RWPE1 (cell line): ENCODE measurements at places on chromosomes 13 and 19.

- DNase-seq, result no peak
Measured at GRCh38 chr19:827710-828321, at the start of gene AZU1. AZU1 (plus strand) TSS chr19:827837; CDS start chr19:827847, 10 bp downstream.

GRCh38 chr13:38577048-38577447 lies 109.8 kb upstream of the FREM2 start:
- no peak for DNase-seq

- DNase-seq, result no peak
Measured at GRCh38 chr19:41533671-41534215, 42.2 kb upstream of the CEACAM21 start.

- DNase-seq, result no peak
Measured at GRCh38 chr19:15843203-15843893, 27.9 kb upstream of the OR10H1 start.

GRCh38 chr19:17553256-17553655 lies 2.2 kb upstream of the COLGALT1 start:
- peak; percentile 41 for DNase-seq

GRCh38 chr13:30334663-30335386 lies 27.5 kb upstream of the KATNAL1 start:
- no peak for DNase-seq

- DNase-seq, result no peak
Measured at GRCh38 chr13:47672245-47673008, 328.6 kb downstream of the SUCLA2 start.

DNA sequence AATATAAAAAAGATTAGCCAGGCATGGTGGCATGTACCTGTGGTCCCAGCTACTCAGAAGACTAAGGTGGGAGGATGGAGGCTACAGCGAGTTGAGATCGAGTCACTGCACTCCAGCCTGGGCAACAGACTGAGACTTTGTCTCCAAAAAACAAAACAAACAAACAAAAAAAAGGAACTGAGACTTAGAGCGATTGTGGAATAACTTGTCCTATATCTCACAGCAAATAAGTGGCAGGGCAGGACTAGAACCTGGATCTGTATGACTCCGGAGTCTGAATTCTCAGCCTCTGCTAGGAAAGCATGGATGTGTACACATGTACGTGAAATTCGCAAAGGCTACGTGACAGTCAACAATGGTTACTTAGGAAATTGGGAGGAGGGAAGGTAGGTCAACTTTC lies 20.1 kb downstream of the KRTDAP start:
- DNase-seq, result no peak

DNA sequence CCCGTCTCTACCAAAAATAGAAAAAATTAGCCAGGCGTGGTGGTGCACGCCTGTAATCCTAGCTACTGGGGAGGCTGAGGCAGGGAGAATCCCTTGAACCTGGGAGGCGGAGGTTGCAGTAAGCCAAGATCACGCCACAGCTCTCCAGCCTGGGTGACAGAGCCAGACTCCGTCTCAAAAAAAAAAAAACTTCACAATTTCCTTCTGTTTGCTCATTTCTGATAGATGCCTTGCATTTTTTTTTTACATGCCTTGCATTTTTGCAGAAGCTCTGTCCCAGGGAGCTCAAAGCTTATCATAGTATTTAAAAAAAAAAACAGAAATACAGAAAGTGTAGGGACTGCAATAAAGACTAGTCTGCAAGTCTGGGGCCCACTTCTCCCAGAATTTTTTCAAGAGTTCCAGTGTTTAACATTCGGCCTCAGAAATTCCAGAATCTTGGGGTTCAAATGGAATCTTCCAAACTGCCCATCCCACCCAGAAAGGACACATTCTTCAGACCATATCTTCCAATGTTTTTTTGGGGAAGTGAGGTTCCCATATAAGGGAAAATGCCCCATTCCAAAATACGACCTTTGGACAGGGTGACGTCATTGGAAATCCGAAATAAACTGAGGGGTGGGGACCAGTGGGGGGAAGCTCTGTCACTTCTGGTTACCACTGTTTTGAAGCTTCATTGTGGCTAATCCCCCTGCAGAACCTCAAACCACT lies 17.2 kb upstream of the RAB8A start:
- DNase-seq, result no peak

DNA sequence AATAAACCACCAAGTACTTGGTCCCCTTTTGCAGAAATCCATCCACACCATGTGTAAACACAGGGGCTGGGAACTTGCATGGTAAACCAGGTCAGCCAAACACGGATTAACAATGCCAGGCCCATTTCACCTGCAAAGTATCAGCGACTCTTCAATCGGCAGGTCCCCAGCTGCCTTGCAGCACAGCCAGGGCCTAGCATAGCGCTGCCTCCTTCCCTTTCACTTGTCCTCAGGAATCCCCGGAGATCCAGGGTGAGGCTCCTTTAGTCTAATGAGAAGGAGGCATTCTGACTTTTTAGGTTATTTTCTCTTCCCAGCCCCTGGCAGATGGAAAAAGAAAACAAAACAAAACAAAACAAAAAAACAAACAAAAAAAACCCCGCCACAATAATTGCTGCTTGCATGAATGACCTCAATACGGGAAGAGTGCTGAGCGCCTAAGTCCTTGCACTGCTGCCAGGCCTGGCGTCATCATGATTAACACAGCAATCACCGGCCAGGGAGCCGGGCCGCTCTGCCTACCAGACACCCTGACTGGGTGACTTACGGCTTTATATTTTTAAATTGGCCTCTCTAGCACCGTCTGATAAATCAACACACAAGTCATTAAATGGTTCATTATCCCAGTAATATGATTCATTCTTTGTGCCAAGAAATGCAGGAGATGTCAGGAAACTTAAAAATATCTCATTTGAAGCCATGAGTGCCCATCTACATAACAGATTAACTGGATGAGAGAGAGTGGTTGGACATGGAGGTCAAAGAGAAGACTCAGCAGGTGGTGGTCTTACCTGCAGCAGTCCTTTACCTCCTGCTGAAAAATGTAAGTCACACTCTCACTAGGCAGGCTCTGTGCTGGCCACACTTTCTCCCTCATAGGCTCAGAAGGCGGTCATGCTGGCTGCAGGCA lies 692.7 kb downstream of the UQCRFS1 start:
- no peak for DNase-seq

DNA sequence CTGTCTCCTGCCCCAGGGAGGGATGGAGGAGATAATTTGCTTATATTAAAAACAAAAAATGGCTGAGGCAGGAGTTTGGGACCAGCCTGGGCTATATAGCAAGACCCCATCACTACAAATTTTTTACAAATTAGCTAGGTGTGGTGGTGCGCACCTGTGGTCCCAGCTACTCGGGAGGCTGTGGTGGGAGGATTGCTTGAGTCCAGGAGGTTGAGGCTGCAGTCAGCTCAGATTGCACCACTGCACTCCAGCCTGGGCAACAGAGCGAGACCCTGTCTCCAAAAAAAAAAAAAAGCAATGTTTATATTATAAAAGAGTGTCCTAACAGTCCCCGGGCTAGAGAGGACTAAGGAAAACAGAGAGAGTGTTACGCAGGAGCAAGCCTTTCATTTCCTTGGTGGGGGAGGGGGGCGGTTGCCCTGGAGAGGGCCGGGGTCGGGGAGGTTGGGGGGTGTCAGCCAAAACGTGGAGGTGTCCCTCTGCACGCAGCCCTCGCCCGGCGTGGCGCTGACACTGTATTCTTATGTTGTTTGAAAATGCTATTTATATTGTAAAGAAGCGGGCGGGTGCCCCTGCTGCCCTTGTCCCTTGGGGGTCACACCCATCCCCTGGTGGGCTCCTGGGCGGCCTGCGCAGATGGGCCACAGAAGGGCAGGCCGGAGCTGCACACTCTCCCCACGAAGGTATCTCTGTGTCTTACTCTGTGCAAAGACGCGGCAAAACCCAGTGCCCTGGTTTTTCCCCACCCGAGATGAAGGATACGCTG lies 184.0 kb downstream of the KDM4B start:
- DNase-seq, result no peak

DNA sequence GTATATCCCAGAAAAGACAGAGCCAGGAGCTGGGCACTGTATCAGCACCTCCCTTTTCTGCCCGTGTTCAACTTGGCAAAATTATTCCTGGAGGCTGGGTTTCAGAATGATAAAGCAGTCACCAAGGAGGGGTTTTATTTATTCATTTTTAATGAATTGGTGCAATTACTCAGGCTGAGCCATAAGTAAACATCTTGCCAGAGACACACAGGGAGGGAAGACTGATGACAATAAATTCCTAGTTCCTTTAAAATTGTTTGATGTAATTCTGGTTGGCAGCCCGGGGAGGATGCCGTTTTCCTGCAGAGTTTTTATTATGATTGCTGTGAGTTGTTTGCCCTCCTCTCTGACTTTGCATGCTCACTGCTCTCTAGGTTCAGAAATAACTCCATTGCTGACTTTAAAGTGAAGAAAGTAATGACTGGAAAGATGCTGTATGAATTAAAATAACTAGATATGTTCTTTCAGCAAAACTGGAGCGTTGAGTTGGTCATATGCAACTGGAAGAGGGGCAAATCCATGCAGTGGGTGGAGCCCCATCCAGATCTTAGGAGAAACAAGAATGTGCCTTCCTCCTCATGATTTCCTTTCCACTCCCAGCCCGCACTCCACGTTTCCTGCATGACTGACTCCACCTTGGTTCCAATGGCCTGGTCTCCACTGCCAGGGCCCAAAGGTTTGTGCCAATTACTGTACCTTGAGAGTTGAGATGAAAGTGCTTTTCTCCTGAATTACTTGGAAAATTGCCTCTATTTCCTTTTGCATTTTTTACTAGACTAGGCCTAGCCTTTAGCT lies 182.1 kb downstream of the RFC3 start:
- DNase-seq, result no peak

DNA sequence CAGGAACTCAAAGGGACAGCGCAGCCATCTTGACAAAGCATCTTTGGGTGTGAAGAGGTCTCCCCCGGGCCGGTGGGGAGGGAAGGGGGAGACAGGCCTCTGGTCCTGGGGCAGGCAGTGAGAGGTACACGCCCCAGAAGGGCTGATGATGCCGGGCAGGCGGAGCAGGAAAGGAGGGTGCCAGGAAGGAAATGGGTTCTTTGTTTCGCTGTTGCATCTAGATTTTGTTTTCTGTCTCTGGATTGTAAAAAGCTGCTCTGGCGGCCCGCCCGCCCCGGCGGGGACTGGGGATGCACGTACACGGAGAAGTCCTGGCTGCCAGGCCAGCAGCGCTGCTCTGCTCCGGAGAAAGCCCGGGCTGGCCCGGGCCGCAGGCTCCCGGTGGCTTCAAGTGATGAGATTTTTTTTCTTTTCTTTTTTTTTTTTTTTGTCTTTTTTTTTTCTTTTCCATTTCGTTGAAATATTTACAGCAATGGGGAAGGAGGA lies 13.2 kb upstream of the ASF1B start:
- no peak for DNase-seq

- DNase-seq, result no peak
Measured at GRCh38 chr19:20273376-20273775, 106.4 kb downstream of the ZNF486 start.

- DNase-seq, result no peak
Measured at GRCh38 chr13:101474419-101474957, 22.0 kb downstream of the ITGBL1 start.

DNA sequence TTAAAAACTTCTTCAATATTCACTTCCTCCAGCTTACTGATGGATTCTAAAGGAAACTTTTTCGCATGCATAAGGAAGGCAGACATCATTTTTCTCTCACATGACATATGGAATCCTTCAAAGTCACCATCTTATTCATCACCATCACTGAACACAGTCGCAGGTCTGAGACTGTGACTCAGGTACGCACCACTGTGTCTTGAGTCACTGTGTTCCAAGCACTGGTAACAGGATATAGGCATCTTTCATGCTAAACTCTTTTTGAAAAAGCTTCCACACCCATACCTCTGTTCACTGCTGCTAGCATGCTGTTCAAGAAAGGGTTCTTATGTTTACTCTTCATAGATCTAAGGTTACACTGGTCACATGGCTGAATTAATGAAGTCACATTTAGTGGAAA lies 67.0 kb upstream of the SIAH3 start:
- no peak for DNase-seq

DNA sequence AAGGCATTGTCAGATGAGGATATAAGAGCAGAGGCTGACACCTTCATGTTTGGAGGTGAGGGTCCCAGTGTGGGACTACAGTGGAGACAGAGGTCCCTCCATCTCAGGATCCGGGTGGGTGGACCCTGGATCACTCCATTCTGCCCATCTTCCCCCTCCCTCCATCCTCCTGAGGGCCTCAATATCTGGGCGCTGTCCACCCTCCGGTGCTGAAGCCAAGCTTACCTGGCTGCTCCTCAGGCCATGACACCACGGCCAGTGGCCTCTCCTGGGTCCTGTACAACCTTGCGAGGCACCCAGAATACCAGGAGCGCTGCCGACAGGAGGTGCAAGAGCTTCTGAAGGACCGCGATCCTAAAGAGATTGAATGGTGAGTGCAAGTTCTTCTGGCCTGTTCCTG lies 11.9 kb downstream of the CYP4F12 start:
- DNase-seq, result peak; percentile 28

GRCh38 chr13:109725297-109725696 lies 61.1 kb downstream of the IRS2 start:
- no peak for DNase-seq

- no peak for DNase-seq
Measured at GRCh38 chr13:54077569-54077968, 1049.0 kb downstream of the OLFM4 start.

DNA sequence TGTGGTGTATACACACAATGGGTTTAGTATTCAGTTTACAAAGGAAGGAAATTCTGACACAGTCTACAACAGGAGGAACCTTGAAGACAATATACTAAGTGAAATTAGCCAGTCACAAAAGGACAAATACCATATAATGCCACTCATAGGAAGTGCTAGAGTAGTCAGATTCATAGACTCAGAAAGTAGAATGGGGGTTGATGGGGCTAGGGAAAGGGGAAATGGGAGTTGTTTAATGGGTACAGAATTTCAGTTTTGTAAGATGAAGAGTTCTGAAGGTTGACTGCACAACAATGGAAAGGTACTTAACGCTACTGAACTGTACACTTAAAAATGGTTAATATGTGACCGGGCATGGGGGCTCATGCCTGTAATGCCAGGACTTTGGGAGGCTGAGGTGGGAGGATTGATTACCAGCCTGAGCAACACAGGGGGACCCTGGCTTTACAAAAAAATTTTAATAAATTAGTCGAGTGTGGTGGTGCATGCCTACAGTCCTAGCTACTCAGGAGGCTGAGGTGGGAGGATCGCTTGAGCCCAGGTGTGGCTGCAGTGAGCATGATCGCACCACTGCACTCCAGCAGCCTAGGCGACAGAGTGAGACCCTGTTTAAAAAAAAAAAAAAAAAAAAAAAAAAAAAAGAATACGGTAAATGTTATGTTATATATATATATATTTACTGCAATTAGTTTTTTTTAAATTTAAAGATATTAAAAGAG lies 45.0 kb downstream of the SLC15A1 start:
- DNase-seq, result no peak

GRCh38 chr13:28429685-28430290 lies 65.1 kb downstream of the FLT1 start:
- DNase-seq, result no peak

DNA sequence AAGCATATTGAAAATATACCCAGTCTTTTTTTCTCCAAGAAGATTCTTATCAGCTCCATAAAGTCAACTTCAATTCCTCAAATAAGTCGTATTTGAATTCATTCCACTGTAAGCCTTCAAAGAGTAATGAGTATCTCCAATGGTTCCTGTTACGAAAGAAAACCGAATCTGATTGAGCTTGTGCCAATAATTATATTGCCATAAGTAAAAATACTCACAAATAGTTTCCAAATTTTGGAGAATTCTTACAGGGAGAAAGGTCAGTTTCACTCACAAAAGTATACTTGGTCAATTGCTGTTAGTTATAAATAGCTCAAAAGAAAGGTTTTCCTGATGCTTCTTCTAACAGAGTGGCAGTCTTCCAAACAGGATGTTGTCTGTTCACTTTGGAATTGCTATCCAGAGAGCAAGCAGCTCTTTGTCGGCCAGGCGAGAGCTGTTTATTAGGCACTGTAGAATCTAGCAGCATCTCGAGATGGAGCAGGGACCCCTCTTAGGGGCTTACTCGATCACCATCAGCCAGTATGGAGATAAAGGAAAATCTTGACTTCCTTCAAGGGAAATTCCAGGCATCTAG lies 13.5 kb downstream of the ERICH4 start:
- DNase-seq, result no peak
